ENCODE measurements at places on chromosomes 13 and 19. TPM values are rescaled to one million over a fixed set of nuclear protein-coding genes. Genes with fewer than 3 reads are reported as not detected.

DNA sequence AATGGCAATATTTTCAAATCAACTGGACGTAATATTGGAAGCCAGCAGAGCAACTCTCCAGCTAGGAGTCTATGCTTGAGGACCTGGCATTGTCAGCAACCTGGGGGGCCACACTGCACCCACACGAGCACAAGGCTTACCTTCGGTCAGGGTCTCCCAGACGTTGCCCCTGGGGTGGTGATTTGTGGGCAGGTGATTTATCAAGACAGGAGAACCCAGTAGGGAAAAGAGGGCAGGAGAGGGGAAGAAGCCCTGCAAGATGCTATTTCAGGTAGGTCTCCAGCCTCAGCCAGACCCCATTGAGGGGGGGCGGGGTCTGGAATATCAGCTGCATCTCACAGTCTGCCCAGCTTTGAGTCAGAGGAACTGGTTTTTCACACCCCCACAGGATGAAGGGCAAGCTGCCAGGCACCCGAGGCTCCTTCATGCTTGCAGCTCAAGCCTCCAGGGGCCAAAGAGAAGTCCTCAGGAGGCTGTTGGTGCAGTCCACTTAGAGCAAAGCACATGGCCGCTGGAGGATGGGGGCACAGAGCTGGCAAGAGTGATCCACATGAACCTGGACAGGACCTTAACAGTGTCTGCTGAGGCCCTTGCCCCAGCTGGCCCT lies 80.9 kb upstream of the UQCRFS1 start:
- peaks cover 27% of the 10 kb centered on the region for H3K4me1 ChIP-seq
- H3K4me3 ChIP-seq = no peak overlapping the region
- H3K27me3 ChIP-seq = peaks cover 38% of the 10 kb centered on the region
- DNase-seq = peak; percentile 45
- no peak overlapping the region for H3K27ac ChIP-seq

GRCh38 chr19:3234800-3235199 lies 10.3 kb downstream of the CELF5 start:
- peak; percentile 46 for DNase-seq
- H3K27me3 ChIP-seq = no peaks in the 10 kb centered on the region
- no peaks in the 10 kb centered on the region for H3K4me1 ChIP-seq
- no peak overlapping the region for H3K27ac ChIP-seq
- H3K36me3 ChIP-seq = no peaks in the 10 kb centered on the region

DNA sequence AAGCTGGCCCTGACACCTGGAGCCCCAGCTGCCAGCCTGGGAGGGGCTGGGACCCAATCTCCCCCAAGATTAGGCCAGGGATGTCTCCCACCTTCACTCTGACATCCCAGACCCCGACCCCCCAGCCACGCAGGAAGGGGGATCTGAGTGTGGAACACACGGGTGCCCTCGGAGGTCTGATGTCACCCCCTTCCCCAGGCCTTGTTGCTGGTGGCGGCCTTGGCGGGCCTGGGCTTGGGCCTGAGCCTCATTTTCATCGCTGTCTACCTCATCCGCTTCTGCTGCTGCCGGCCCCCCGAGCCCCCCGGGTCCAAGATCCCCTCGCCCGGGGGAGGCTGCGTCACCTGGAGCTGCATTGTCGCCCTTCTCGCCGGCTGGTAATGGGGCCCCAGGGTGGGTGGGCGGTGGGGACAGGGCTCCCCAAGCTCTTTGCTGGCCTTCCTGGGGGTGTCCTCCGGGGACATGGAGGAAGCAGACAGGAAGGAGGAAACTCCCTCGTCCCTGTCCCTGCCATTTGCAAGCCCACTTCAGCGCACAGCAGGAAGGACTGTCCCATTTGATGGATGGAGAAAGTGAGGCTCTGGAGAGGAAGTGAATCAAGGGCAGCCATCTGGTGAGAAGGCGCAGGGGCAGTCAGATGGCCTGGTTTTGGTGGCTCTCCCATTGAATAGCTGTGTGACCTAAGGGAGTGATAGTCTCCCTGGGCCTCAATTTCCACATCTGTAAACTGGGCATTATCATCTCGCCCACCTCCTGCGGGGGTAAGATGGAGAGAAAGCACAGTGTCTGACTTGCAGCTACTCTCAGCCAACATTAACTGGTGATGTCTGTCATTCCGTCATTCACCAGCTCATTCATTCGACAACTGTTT lies 3.9 kb downstream of the TTYH1 start:
- no peak overlapping the region for H3K4me3 ChIP-seq
- H3K4me1 ChIP-seq = peaks cover 18% of the 10 kb centered on the region
- DNase-seq = no peak
- H3K27ac ChIP-seq = no peak overlapping the region
- peaks cover 4% of the 10 kb centered on the region for H3K36me3 ChIP-seq

DNA sequence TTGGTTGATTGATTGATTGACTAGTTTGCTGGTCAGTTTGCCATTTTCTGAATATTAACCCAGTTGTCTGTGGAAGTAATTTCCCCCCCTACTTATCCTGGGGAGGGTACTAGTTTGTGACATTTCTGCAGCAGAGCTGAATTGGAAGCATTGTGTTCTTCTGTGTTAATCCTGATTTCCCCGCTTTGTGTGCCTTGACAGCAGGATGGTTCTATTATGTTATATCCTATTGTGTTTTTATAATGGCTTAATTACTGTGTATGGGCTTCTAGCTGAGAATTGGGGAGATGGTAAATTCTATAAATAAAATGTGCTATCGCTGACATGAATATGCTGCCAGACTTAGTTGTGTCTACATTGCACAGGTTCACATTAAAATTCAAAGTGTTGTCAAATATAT lies 499.7 kb downstream of the COG6 start:
- no peaks in the 10 kb centered on the region for H3K4me1 ChIP-seq
- no peak for DNase-seq
- no peak overlapping the region for H3K27ac ChIP-seq
- H3K27me3 ChIP-seq = no peaks in the 10 kb centered on the region
- H3K4me3 ChIP-seq = no peak overlapping the region

GRCh38 chr13:43546816-43547215 lies 240.0 kb downstream of the ENOX1 start:
- H3K36me3 ChIP-seq = no peaks in the 10 kb centered on the region
- no peak overlapping the region for H3K27ac ChIP-seq
- peaks cover 12% of the 10 kb centered on the region for H3K27me3 ChIP-seq
- peaks cover 3% of the 10 kb centered on the region for H3K4me1 ChIP-seq
- H3K4me3 ChIP-seq = no peak overlapping the region
- DNase-seq = no peak

DNA sequence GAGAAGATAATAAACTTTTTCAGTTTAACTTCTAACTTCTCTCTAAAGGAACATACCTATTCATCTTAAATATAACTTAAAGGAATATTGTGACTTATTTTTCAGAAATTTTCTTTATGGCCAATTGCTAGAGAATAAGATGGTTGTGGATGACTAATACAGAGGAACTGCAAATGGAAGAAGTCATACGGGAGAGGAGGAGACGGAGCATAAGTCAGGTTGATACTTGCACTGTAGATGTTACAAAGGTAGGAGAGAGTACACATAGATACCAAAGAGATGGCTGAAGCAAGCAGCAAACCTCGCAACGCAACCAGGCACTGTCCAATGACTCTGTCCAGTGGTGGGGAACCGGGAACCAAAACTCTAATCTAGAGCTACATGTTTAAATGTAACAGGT lies 963.4 kb downstream of the PCDH9 start:
- no peak overlapping the region for H3K27ac ChIP-seq
- no peaks in the 10 kb centered on the region for H3K36me3 ChIP-seq
- H3K4me1 ChIP-seq = no peaks in the 10 kb centered on the region
- H3K27me3 ChIP-seq = no peaks in the 10 kb centered on the region
- DNase-seq = no peak
- no peak overlapping the region for H3K4me3 ChIP-seq

- no peaks in the 10 kb centered on the region for H3K4me1 ChIP-seq
- no peak overlapping the region for H3K27ac ChIP-seq
- H3K36me3 ChIP-seq = no peaks in the 10 kb centered on the region
- H3K4me3 ChIP-seq = no peak overlapping the region
These were observed 283.1 kb upstream of the TMTC4 start for GRCh38 chr13:100957741-100958140.

GRCh38 chr19:44576843-44577565 lies 36.4 kb upstream of the IGSF23 start:
- no peak overlapping the region for H3K4me3 ChIP-seq
- H3K36me3 ChIP-seq = no peaks in the 10 kb centered on the region
- H3K27ac ChIP-seq = no peak overlapping the region
- no peak for DNase-seq
- H3K4me1 ChIP-seq = no peaks in the 10 kb centered on the region
- H3K27me3 ChIP-seq = no peaks in the 10 kb centered on the region

- no peak overlapping the region for H3K4me3 ChIP-seq
- H3K36me3 ChIP-seq = peaks cover 8% of the 10 kb centered on the region
- H3K27ac ChIP-seq = no peak overlapping the region
- DNase-seq = no peak
- peaks cover 2% of the 10 kb centered on the region for H3K4me1 ChIP-seq
These were observed 1.9 kb upstream of the PEG3 start for GRCh38 chr19:56842412-56842811.

DNA sequence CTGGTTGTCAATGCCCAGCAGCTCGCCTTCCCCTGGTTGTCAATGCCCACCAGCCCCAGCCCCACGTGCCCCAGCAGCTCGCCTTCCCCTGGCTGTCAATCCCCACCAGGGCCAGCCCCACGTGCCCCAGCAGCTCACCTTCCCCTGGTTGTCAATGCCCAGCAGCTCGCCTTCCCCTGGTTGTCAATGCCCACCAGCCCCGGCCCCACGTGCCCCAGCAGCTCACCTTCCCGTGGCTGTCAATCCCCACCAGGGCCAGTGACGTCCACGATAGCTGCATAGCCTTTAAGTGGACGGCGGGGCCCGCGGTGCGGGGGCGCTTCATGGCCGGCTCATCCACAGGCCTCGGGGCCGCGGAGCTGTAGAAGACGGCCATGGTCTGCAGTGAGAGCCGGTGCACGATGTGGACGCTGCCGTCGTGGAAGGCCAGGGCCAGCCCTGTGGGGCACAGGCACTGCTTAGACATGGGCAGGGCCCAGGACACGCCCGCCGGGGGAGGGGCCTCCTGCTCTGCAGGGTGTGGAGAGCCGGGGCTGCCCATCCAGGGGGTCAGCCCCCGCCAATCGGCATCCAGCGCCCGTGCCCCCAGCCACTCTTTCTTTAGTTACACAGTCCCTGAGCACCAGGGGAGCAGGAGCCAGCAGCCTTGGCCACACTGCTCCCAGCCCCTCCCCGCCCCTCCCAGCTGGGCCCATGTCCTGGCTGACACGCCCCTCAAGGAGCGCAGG lies 13.1 kb downstream of the MED16 start:
- DNase-seq = no peak
- H3K4me1 ChIP-seq = no peaks in the 10 kb centered on the region
- no peaks in the 10 kb centered on the region for H3K27me3 ChIP-seq
- H3K27ac ChIP-seq = no peak overlapping the region
- H3K36me3 ChIP-seq = peaks cover 6% of the 10 kb centered on the region

GRCh38 chr19:18503337-18503970 lies 18.4 kb downstream of the ELL start:
- peak overlapping the region; percentile 25 for H3K27ac ChIP-seq
- H3K27me3 ChIP-seq = no peaks in the 10 kb centered on the region
- peaks cover 93% of the 10 kb centered on the region for H3K4me1 ChIP-seq
- no peak for DNase-seq

GRCh38 chr13:99828123-99828522 lies 143.4 kb downstream of the ZIC5 start:
- H3K36me3 ChIP-seq = no peaks in the 10 kb centered on the region
- peaks cover 5% of the 10 kb centered on the region for H3K27me3 ChIP-seq
- H3K4me3 ChIP-seq = no peak overlapping the region
- H3K27ac ChIP-seq = no peak overlapping the region
- no peak for DNase-seq

DNA sequence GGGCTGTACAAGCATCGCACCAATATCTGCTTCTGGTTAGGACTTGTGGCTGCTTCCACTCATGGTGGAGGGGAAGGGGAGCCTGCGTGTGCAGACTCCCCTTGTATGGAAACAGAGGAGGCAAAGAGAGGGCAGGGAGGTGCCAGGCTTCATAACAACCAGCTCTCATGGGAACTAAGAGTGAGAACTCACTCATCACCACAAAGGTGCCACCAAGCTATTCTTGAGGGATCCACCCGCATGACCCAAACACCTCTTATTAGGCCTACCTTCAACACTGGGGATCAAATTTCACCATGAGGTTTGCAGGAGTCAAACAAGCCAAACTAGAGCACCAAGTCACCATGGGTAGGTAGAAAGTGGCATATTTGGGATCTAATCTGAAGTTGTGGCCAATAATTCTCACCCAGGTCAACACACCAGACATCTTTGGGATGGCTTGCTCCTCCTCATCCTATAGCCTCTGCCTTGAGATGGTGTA lies 46.4 kb downstream of the RUBCNL start:
- peaks cover 28% of the 10 kb centered on the region for H3K4me1 ChIP-seq
- H3K27ac ChIP-seq = peak overlapping the region; percentile 60
- H3K36me3 ChIP-seq = peaks cover 4% of the 10 kb centered on the region
- DNase-seq = no peak
- H3K4me3 ChIP-seq = no peak overlapping the region
- no peaks in the 10 kb centered on the region for H3K27me3 ChIP-seq

GRCh38 chr13:33250609-33251008 lies 34.9 kb downstream of the STARD13 start:
- H3K4me3 ChIP-seq = no peak overlapping the region
- no peaks in the 10 kb centered on the region for H3K36me3 ChIP-seq
- DNase-seq = no peak

- DNase-seq = peak; percentile 43
- peaks cover 1% of the 10 kb centered on the region for H3K27me3 ChIP-seq
- peak overlapping the region; percentile 90 for H3K4me3 ChIP-seq
- H3K27ac ChIP-seq = peak overlapping the region; percentile 99
These were observed 17.4 kb upstream of the AP1M2 start for GRCh38 chr19:10604460-10604980.

- H3K27ac ChIP-seq = no peak overlapping the region
- H3K27me3 ChIP-seq = no peaks in the 10 kb centered on the region
- peaks cover 21% of the 10 kb centered on the region for H3K4me1 ChIP-seq
- H3K36me3 ChIP-seq = peaks cover 13% of the 10 kb centered on the region
- no peak for DNase-seq
- H3K4me3 ChIP-seq = no peak overlapping the region
These were observed 92.6 kb downstream of the MIPEP start for GRCh38 chr13:23796551-23796950.

GRCh38 chr13:40269086-40269485 lies 397.4 kb downstream of the FOXO1 start:
- DNase-seq = no peak
- H3K27ac ChIP-seq = no peak overlapping the region
- no peaks in the 10 kb centered on the region for H3K36me3 ChIP-seq

- H3K4me3 ChIP-seq = no peak overlapping the region
- peaks cover 21% of the 10 kb centered on the region for H3K27me3 ChIP-seq
- no peak for DNase-seq
- peaks cover 15% of the 10 kb centered on the region for H3K4me1 ChIP-seq
- no peaks in the 10 kb centered on the region for H3K36me3 ChIP-seq
These were observed 3.2 kb downstream of the NFIC start for GRCh38 chr19:3369337-3370213.

- no peak overlapping the region for H3K4me3 ChIP-seq
These were observed 94.9 kb downstream of the ZIC5 start for GRCh38 chr13:99876651-99877050.

- no peak for DNase-seq
- no peak overlapping the region for H3K27ac ChIP-seq
- H3K27me3 ChIP-seq = no peaks in the 10 kb centered on the region
- H3K36me3 ChIP-seq = peaks cover 31% of the 10 kb centered on the region
- H3K4me3 ChIP-seq = no peak overlapping the region
- no peaks in the 10 kb centered on the region for H3K4me1 ChIP-seq
These were observed 47.2 kb downstream of the SMARCA4 start for GRCh38 chr19:11007962-11008532.

Gene MBD3L3
- not detected for total RNA-seq

Gene TMEM59L
- total RNA-seq = not detected

Gene ABCA7
- 62.7 TPM for total RNA-seq

Gene IGFLR1
- total RNA-seq = 117 TPM

Gene GPC6
- total RNA-seq = not detected

Gene FOXA3
- not detected for total RNA-seq

Gene IZUMO2
- not detected for total RNA-seq

Gene ZFR2
- 0.26 TPM for total RNA-seq

Gene ZNF101
- 93.7 TPM for total RNA-seq
